ENCODE measurements at places on chromosomes 3 and 15.

GRCh38 chr15:50247819-50248655 is 17.5 kb downstream of the HDC start:
- DNase-seq, result no peak

GRCh38 chr3:170809007-170809974 is 60.7 kb downstream of the RPL22L1 start:
- peak; percentile 54 for DNase-seq

DNA sequence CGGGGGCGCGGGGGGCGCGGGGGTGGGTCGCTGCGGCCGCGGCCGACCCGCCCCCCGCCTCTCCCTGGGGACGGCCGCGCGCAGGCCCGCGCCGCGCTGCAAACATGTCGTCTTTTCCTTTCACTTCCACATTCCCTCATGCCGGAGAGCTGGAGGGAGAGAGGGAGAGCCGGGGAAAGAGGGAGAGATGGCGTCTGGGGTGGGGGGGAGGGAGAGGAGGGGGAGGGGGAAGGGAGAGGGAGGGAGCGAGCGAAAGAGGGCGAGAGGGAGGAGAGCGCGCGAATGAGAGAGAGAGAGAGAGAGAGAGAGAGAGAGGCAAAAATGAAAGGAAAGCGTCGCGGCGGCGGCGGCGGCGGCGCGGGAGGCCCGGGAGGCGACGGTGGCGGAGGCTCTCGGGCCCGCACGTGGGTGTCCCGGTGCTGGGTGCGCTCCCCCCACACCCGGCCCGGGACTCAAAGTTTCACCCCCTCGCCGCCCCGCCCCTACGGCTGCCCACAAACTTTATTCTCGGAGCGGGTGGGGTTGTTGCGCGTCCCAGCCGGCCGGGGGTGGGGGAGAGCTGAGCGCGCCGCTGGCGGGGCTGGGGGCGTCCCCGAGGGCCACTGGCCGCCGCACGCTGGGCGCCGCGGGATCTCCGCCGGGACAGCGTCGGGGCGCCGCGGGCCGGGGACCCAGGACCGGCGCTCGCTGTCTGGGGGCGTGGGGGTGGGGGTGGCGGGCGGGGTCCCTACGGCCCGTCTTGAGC is 731 bp downstream of the ZNF710 start:
- peak; percentile 13 for DNase-seq

DNA sequence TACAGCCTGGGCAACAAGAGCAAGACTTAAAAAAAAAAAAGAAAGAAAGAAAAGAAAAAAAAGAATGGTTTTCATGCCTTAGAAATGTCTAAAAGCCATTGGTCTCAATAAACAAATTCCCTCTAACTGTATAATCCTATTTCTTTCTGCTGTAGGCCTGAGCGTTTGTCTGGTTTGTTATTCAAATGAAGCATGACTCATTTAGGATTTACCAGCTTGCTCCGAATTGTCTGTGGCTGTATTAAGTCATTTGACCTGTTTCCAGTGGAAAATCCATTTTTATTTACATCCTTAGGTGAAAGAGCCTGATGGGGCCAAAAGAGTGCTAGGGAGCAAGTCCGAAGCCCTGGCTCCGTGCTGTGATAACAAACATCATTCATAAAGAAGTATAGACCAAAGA is 73.8 kb downstream of the BDH1 start:
- no peak for DNase-seq

- DNase-seq, result no peak
These were observed 4.9 kb downstream of the OGG1 start for GRCh38 chr3:9754678-9755077.

DNA sequence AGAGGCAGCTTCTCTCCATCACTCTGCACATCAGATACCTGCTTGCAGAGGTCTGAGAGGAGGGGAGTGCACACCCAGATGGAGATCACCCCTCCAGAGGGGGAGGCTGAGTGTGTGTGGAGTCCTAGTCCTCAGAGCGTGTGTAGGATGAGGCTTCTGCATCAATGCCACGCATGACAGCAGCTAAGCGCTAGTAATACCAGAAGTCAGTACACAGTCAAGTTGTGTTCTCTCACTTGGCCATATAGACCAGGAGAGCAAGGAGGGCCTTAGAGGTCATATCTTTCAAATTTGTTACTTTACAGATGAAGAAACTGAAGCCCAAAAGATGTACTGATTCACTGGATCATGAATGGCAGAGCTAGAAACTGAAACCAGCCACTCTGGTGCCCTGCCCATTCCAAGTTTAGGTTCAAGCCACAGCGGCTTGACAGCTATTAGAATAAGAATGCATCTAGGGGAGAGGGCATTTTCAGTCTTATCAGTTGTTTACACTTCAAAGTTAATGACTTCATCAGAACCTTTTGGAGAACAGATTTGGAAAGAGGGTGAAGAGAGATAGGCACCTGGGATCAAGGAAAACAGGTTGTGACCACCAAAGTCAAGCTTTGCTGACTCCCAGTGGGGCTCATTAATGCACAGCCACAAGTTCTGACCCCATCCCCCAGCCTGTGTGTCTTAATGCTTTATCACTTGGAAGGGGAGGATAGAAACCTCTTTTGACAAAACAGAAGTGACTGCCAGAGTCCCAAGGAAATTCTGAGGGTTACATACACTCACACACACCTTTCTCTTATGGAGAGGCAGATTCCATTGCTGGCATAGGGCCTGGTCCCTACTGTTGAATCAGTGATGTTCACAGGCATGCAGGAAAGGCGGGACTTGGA is 310.3 kb downstream of the CHST2 start:
- no peak for DNase-seq

- no peak for DNase-seq
These were observed 359.3 kb downstream of the GAP43 start for GRCh38 chr3:115982629-115983028.

- no peak for DNase-seq
These were observed 81.3 kb upstream of the ABI3BP start for GRCh38 chr3:101074518-101074917.

DNA sequence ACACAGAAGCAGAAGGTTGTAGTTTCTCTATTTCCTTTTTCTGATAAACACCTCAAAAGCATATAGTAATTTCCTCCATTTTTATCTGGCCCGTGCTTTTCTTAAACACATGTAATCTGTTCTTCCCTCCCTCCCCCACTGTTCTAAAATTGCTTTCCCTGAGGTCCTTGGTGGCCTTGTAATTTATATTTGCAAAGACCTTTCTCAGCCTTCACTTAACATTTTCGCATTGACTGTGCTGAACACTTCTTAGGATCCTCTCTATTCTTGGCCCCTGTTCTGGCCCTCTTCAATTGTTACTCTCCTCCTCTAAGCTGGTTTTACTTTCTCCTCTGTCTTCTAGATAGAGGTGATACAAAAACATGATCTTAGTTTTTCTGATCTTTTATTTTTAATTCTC is 28.3 kb downstream of the GAP43 start:
- DNase-seq, result no peak

DNA sequence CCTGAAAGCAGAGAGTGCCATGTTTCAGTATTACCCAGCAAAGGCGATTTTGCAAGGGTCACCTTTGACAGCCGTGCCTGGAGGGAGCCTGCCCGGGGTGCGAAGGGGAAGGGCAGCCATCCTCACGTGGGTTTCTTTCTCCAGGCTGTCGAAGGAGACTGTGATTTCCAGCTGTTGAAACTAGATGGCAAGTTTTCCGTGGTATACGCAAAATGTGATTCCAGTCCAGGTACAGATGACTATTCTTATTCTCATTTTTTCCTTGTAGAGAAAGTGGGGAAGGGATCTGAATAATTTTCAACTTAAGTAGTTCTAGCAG is 3.4 kb downstream of the AHSG start:
- no peak for DNase-seq

DNA sequence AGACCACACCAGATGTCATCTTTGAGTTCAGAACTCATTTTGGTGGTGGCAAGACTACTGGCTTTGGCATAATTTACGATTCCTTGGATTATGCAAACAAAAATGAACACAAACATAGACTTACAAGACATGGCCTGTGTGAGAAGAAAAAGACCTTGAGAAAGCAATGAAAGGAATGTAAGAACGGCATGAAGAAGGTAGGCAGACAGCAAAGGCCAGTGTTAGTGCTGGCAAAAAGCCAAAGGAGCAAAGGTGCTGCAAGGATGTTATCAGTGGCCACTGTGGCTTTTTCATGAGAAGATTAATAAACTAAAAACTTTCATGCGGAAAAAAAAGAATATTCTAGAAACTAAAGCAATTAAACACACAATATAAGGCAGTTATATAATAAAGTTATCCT is 21.9 kb downstream of the AAGAB start:
- no peak for DNase-seq

GRCh38 chr3:31968927-31969418 is 12.1 kb downstream of the OSBPL10 start:
- DNase-seq, result no peak

DNA sequence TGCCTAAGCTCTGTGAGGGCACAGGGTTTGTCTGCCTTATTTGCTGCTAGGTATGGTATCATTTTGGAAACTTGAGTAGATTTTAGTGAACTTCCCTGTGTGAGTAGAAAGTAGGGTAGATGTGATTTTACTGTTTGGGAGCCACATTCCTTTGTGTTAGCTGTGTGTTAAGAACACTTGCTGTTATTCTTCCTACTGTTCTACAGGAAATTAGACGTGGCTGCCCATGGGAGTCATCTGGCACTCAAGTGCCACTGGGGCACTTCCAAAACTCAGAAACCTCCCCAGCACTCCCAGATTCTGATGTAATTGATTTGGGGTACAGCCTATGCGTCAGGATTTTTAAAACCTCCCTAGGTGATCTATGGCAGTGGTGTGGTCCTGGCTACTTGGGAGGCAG is 369.9 kb upstream of the C2CD4B start:
- DNase-seq, result no peak

GRCh38 chr15:57607570-57608000 is 15.9 kb downstream of the MYZAP start:
- DNase-seq, result no peak

DNA sequence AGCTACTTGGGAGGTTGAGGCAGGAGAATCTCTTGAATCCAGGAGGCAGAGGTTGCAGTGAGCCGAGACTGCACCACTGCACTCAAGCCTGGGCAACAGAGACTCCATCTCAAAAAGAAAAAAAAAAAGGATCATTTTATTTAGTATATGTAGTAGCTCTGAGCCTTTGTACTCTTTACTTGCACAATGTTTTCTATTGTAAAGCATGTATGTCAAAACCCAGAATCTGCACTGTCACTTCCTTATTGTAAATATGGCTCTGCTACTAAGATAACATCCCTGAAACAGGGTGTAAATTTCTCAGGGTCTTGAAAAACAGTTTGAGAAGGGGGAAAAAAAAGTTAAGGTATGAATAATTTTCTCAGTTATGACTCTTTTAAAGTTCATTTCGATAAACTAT is 35.1 kb downstream of the SLMAP start:
- DNase-seq, result no peak

DNA sequence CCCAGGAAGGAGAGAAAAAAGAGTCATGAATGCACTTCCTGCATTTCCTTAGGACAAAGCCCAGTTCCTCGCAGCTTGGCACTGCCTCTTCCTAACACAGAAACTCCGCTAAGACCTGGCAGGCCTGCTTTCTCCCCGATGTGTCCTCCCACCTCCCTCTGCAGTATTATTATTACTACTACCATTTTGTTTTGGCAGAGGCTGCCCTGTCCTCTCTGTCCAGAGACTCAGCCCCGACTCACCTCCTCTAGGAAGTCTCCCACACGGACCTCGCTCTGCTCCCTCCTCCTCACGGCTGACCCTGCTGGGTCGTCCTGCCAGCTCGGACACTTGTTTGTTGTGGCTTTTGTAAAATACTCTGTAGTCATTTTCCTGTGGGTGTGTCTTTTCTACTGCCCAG is 107.2 kb upstream of the HACD2 start:
- DNase-seq, result no peak

DNA sequence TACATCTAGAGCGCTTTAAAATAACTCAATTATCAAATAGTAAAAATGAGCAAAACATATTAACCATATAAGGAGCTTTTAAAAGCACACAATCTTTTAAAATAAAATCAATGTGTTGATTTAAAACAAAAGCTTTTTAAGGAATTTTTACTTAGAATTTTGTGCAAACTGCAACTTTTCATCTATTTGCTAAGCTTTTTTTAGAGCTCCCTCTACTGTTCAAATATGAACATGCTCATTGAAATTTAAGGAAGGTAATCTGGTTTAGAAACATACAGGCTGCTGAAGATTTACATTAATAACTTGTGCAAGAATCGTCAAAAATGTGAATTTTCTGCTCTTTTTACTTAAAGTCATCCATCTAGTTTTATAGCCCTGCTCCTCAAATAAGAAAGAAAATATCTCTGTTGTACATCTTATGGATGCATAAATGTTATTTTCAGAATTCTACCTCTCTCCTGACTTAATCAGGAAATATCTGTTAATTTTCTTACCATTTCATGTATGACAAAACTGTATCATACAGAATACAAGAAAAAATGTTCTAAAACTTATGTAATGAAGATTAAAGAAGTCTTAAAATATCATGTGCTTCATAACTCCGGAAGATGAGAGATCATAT is 469.4 kb upstream of the ROBO2 start:
- peak; percentile 22 for DNase-seq

DNA sequence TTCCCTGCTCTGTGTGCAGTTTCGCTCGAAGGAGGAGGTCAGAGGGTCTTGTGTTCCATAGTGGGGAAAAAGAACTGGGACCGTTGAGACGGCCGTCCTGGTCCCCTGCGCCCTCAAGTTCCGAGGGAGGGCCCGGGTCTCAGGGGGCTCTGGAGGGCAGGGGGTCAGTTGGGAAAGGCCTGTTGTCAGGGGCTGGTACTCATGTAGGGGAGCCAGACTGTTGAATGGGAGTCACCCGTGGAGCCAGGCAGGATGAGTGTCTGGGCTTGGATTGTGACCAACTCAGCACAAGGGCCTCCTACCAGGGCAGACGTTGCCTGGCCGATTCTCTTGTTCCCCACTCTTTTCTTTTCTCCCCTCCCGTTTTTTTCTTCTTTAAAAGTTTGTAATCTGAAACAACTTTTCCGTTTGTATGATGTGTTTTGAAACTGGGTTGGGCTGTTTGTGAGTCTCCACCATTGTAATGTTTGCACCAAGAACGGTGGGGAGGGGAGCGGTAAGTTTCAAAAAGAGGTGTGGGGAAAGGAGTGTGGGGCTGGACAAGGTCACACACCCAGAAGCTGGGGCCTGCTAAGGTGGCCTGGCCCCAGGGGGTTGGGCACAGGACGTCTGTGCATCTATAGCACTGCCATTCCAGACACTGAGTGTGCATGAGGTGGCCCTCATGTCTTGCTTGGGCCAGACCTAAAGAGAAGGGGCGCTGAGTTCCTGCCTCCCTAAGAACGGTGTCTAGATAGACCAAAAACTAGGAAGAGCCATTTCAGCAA is 1.1 kb downstream of the CMTM7 start:
- no peak for DNase-seq

- peak; percentile 90 for DNase-seq
These were observed 114.1 kb upstream of the PPP2R3A start for GRCh38 chr3:135851201-135852081.

DNA sequence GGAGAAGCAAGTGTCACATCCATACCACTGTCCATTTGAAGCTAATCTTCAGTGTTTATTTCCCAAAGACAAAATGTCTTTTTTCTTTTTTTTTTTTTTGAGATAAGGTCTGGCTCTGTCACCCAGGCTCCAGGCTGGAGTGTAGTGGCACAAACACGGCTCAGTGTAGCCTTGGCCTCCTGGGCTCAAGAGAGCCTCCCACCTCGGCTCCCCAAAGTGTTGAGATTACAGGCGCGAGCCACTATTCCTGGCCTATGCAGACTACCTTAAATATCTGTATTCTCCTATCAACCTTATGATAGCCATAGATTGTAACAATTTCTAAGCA is 27.7 kb upstream of the VPS33B start:
- no peak for DNase-seq
